Hematopoietic multipotent progenitor cell treated with erythropoietin and hydrocortisone succinate and interleukin-3 and kit ligand, for 8 days (in vitro differentiated cells): ENCODE measurements at places on chromosomes 7 and 10.

DNA sequence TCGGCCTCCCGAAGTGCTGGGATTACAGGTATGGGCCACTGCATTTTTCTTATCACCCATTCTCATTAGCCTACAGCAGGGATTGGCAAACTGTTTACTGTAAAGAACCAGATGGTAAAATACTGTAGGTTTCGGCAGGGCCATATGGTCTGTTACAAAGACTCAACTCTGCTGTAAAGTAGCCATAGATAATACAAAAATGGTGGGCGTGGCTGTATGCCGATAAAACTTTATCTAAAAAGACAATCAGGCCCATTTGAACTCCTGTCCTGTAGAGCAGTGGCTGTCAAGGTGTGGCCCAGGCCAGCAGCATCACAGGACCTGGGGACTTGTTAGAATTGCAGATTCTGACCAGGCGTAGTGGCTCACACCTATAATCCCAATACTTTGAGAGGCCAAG lies 134.3 kb downstream of the CUX1 start:
- DNase-seq: peak; percentile 11

GRCh38 chr7:34091321-34091917 lies 186.1 kb downstream of the BMPER start:
- peak; percentile 49 for DNase-seq

DNA sequence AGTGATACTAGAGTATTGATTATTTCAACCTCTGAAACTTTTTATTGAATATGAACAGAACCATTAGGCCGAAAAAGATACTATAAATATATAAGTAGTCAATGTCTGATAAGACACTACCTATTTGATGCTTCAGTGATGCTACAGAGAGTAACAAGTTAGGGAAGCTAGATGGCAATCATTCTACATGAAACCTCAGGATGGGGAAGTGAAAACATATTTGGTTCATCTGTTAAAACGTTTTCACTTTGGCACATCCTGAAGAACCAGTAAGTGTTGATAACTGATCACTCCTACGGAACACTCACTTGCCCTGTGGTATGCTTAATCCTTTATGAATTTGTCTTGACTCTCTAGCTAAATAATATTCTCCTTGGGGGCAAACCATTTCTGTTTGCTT lies 1064.9 kb downstream of the NXPH1 start:
- DNase-seq: no peak

DNA sequence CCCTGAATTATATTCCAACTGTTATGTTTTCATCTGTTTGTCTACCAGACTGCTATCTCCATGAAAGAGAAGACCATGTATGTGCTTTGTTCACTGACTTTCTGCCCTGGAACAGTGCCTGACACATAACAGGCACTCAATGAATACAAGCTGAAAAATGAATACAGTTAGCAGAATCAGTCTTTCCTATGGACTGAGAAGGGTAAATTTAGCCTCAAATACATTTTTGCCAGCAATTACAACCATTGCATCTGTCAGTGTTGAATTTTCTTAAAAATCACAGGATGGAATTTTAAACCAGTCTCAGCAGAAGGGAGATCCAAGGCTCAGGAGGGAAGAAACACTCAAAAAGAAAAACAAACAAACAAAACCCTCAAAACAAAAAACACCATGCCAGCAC lies 1018.1 kb downstream of the XPNPEP1 start:
- no peak for DNase-seq

DNA sequence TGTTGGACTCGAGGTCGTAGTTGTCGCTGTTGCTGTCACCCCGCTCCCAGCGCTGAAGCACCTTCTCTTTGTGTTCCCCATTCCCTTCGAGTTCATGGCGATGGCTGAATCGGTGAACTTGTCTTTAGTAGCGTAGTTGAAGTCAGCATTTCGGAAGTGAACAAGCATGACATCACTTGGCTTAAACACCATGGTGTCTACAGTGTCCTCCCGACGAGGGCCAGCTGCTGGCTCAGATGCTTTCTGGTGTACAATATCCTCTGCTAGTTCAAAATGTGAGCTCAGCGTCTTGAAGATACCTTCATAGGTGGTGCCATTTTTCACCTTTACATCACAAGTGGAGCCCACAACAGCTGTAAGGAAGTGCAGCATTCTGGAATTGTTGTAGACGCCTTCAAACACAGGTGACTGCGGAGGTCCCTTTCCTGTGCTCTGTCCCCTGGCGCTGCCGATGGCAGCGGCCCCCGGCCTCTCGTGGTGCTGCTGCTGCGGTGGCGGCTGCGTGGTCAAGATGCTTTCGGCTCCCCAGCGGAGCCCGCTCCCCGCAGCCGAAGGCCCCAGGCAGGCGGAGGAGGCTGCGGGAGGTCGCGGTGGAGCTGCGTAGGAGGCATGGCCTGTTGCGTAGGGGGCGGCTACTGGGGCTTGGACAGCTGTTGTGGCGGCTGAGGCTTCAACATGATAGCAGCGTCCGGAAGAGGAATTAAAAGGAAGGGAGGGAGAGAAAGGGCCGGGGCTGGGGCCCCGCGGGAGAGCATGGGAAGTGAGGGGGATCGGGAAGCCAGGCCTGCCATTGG lies 59.3 kb downstream of the ANKMY2 start:
- no peak for DNase-seq

GRCh38 chr10:48507933-48508790 lies 96.7 kb downstream of the ARHGAP22 start:
- DNase-seq: peak; percentile 37

- DNase-seq: no peak
These were observed 176.3 kb downstream of the CDK14 start for GRCh38 chr7:90772410-90772809.

GRCh38 chr10:86234107-86234506 lies 132.5 kb downstream of the GRID1 start:
- no peak for DNase-seq

DNA sequence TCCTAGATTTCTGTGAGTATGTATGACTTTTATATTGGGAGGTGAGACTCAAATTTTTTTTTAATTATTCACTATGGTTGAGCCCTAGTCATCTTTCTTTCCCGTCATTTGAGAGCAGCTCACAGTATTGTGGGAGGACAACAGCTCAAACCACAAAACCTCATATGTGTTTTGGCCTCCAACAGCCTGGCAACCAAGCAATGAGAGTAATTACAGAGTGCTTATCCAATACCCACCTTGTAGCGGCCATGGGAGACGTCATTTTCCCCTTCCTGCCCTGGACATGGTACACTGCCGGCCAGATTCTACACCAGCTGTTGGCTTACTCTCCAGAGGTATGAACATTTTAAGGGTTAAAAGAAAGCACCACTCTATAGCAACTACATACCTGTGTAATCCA lies 49.1 kb downstream of the DOCK4 start:
- peak; percentile 13 for DNase-seq

DNA sequence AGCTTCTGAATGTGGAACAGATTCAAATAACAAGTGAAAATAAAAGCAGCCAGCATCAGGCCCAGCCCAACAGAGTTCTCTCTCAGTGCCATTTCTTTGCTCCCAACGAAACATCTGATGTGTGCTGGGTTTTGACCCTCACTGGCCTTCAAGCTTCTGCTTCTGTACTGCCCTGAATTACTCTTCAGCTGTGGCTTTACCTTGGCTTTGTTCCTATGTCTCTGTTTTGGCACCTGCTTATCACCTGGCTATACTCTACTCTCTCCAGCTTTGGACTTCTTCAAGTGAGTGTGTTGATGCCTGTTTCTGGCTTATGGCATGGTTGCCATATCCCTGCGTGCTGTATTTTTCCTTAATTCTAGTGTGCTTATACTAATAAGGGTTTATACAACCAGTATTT lies 768.3 kb downstream of the SORCS1 start:
- DNase-seq: no peak

DNA sequence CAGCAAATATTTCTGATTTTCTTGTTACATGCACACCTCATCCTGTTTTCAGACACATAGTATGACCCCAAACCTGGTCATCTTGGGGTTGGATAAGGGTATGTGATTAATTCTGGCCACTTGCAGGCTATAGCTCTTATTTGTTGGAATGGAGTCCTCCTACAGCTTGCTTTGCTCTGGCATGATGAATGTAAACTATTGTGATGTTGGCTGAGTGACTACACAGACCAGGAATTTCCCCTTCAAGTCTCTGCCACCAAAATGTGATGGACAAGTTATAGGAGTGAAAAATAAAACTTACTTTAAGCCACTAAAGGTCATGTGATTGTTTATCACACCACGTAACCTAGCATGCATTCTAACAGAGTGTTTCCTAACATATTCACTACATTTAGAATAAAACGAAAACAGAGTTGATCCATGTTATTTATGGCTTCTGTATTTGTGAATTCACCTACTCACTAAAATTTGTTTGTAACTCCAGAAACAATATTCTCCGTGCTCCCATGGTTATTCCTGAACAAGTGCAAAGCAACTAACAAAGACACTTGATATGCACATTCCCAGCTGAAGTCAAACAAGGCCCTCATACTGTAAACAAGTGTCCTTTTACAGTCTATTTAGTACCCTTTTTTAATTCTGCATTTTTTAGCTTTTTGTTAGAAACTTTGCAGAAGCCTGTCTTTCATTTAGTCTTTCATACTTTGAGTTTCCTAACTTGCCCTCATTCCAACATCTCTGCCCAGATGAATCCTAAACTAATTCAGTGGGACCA lies 599.2 kb upstream of the PCDH15 start:
- DNase-seq: no peak

- DNase-seq: no peak
These were observed 143.1 kb downstream of the NPY start for GRCh38 chr7:24427048-24427447.

DNA sequence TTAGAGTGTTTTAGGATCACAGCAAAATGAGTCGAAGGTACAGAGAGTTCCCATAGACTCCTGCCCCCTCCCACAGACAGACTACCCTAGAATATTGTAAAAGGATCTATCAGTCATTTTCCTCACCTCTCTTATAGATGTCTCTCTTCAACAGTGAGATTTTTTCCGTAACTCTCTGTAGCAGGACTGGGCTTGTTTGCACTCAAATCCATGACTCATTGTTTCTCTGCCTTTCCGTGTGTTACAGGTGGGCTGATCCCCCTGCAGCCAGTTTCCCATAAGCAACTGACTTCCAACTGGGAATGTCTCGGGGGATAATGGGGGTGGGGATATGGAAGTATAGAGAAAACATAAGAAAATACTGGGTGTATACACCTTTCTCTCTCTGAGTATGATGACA lies 921.0 kb downstream of the GATA3 start:
- no peak for DNase-seq

GRCh38 chr7:117068511-117069145 lies 115.3 kb downstream of the ST7 start:
- no peak for DNase-seq

DNA sequence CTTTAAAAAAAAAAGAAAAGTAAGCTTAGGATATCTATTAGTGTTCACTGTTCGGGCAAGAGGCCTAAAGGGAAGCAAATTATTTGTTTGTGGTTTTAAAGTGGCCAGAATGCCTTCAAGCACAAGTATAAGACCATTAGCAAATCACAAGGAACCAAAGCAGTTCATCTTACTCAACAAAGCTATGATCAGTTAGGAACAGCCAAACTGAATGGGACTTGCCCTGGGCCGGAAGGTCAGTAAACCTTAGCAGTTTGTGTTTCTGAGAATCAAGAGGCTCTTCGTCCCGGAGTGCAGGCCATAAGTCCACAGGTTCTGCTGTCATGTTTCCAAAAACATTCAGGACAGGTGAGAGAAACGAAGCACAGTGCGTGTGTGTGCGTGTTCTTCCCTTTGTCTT lies 4.5 kb downstream of the FBXW4 start:
- DNase-seq: no peak
